ENCODE measurements at places on chromosomes 5 and 9.

GRCh38 chr5:180790020-180790419, 12.6 kb downstream of the MGAT1 start:
- DNase-seq: no peak

- DNase-seq: no peak
Observed at GRCh38 chr5:165906871-165907270, 2384.6 kb upstream of the WWC1 start.

GRCh38 chr9:4727593-4727992, 13.4 kb downstream of the AK3 start:
- no peak for DNase-seq

DNA sequence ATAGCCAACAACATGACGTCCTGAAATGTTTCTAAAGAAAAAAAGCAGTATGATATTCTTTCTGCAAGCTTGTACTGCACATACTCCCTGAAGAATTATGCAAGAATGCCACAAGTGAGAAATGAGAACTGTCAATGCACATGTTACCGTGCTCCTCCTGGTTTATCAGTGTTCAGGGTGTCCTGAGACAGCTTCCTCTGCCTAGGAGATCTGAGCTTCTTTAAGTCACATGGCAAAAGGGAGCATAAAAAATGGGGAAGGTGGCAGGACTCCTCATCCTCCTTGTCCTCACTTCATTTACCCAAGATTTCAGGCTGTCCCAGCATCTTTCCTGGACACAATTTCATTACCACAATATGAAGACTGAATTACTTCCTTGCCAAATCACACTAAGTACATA, 238.2 kb downstream of the GLIS3 start:
- no peak for DNase-seq

DNA sequence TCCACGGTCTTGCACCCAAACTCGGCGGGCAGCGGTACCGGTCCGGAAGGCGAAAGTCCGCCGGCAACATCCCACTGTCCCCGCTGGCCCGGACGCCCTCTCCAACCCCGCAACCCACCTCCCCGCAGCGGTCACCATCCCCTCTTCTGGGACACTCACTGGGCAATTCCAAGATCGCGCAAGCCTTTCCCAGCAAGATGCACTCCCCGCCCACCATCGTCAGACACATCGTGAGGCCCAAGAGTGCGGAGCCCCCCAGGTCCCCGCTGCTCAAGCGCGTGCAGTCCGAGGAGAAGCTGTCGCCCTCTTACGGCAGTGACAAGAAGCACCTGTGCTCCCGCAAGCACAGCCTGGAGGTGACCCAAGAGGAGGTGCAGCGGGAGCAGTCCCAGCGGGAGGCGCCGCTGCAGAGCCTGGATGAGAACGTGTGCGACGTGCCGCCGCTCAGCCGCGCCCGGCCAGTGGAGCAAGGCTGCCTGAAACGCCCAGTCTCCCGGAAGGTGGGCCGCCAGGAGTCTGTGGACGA, 33.3 kb downstream of the CD180 start:
- DNase-seq: no peak
